ENCODE measurements at places on chromosomes 5 and 9. TPM values are rescaled to one million over a fixed set of nuclear protein-coding genes. Genes with fewer than 3 reads are reported as not detected.
A peak's percentile ranks its signal among the peaks of the same experiment; 100 is the strongest.

Gene SOX30
- total RNA-seq = not detected

Gene AGPAT2
- 34.4 TPM for total RNA-seq

GRCh38 chr9:78563269-78563668, 266.3 kb downstream of the PSAT1 start:
- no peak for DNase-seq

- no peak for DNase-seq
These were observed 31.7 kb upstream of the CDKN2B start for GRCh38 chr9:22040760-22041159.

DNA sequence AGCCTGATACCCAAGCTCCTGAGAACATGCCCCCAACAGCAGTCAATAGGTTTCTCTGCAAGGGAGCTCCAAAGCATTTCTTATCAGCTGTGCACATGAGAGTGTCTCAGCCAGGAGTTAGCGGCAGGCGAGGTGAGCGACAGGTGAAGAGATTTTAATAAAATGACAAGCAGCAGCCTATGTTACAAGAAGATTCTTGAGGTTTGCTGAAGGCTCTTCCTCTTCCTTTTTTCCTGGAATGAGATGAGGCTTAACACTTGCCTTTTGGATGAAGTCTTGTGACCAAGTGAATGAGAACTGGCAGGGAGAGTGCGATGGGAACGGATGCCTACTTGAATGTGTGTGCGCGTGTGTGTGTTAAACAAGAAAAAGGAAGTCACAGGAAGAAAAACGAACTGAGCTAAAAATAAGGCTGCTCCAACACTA, 76.1 kb downstream of the SHB start:
- DNase-seq = no peak

DNA sequence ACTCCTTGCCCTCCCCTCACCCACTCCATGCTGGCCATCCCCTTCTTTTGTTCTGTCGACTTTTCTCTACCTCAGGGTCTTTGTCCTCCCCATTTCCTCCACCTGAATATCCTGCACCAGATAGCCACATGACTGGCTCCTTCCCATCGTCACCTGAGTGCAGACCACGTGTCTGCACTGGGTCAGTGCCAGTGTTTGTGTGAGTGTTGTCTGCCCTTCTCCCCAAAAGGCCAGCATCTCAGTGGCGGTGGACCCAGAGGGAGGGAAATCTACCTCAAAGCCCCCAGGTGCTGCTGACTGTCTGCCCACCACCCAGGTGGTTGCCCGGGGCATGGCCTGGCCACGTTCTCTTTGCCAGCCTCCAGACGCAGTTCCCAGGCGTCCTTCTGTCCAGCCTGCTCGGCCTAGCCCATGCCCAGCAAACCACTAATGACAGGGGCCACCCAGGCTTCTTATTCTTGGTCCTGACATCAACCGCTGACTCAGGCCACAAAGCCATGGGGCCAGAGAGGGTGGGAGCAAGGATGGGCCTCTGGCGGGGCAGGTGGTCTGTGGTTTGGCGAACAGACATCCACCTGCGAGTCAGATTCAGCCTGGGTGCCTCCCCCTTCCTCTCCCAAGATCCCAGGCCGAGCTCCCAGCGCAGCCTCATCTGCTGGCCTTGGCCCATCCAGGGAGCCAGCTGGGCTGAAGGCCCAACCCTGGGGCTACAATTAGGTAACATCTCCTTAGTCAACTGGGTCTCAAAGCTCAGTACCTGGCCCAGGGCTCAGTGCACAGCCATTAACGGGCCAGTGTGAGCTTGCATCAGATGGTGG, 5.5 kb upstream of the NINJ1 start:
- no peak for DNase-seq

DNA sequence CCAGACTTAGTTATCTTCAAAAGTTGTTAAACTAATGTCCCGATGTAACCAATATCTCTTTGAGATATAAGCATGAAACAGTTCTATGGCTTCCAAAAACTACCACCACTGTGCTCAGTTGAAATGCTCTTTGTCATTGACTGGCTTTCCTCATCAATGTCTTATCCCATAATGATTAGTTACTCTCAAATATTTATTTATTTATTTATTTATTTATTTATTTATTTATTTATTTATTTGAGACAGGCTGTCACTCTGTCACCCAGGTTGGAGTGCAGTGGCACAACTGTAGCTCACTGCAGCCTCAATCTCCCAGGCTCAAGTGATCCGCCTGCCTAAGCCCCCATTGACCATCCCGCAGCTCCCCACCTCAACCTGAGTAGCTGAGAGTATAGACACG, 28.0 kb upstream of the MLLT3 start:
- no peak for DNase-seq

- DNase-seq = no peak
These were observed 12.0 kb downstream of the CRB2 start for GRCh38 chr9:123368023-123368422.

GRCh38 chr5:24505258-24505657, 139.5 kb downstream of the CDH10 start:
- DNase-seq = no peak

GRCh38 chr9:38227656-38228055, 158.6 kb upstream of the SHB start:
- DNase-seq = peak; percentile 73

All from osteocyte (in vitro differentiated cells).